ENCODE measurements at places on chromosomes 4 and X.
A peak's percentile ranks its signal among the peaks of the same experiment; 100 is the strongest.

- no peak for DNase-seq
Measured at GRCh38 chr4:169795585-169795984, 37.8 kb upstream of the HPF1 start.

DNA sequence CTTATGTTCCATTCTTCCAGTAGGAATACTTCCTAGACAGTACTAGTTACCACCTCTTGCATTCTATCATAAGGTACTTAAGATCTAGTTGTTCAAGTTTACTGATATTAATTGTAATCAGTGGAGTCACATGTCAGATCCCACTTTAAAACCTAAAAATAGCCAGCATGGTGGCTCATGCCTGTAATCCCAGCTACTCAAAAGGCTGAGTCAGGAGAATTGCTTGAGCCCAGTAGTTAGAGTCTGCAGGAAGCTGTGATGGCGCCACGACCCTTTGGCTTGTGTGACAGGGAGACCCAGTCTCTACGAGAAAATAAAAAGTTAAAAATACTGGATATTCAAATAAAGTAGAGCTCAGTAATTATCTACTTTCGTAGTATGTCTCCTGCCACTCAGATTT is 57.7 kb downstream of the MAD2L1 start:
- DNase-seq: no peak

DNA sequence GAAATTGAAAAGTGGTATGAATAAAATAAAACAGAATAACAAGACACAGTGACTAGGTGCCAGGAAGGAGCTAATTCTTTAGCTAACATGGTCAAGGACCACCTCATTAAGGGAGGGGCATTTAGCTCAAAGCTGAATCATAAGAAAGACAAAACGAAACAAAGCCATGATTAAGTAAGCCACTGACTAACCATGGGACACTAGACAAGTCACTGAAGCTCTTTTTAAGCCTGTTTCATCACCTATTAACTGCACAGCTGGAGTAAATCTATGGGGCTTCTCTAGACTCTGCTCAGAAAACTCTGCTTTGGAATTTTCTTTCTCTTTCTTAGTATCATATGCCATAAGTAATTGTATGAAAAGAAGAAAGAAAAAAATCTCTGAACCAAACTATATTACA is 49.8 kb upstream of the C1QTNF7 start:
- DNase-seq: peak; percentile 33

DNA sequence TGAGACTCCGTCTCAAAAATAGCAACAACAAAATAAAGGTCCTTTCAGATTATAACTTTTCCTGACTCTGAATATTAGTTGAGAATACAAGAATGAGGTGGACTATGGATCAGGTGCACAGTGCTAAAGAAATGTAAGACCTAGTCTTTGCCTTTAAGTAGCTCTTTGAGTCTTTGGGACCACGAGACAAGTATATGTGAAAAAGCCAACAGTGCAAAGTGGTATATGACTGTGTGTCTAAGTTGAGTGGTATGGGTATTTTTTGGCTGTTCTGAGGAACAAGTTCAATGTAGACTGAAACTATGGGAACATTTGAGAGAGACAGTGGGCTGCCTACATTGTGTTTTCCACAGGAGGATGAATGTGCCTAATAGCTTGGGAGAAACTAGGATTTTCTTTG is 2.8 kb downstream of the GAB1 start:
- no peak for DNase-seq

- no peak for DNase-seq
Measured at GRCh38 chr4:34731070-34731469, 1513.2 kb downstream of the ARAP2 start.

GRCh38 chr4:14925471-14925870 is 76.8 kb upstream of the CPEB2 start:
- DNase-seq: no peak

DNA sequence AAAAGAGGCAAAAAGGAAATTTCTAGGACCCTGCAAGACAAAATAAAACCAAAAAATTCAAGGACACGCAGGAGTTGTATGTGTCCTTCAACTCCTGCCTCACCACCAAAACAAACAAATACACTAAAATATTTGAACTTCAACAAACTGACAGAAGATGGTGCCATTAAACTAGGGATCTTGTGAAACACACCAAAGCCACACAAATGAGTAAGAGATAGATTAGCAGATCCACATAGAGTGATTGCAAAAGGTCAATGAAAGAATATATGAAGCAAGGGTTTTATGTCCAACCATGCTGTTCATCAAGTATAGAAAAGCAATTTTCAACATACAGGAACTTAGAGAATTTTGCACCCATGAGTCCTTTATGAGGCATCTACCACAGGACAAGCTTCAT is 40.1 kb upstream of the SCML1 start:
- no peak for DNase-seq

GRCh38 chr4:37591349-37591748 is 94.8 kb downstream of the RELL1 start:
- no peak for DNase-seq

DNA sequence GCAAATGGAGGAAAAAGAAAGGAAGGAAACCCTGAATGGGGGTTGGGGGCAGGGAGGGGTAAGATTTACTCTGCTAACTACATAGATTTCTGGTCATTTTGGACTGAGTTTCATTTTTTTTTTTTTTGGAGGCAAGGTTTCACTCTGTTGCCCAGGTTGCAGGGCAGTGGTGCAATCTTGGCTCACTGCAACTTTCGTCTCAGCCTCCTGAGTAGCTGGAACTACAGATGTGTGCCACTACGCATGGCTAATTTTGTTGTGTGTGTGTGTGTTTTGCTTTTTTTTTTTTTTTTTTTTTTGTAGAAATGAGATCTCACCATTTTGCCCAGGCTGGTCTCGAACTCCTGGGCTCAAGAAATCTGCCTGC is 223.5 kb downstream of the APBB2 start:
- no peak for DNase-seq

- no peak for DNase-seq
Measured at GRCh38 chrX:69076088-69076487, 89.2 kb downstream of the PJA1 start.

DNA sequence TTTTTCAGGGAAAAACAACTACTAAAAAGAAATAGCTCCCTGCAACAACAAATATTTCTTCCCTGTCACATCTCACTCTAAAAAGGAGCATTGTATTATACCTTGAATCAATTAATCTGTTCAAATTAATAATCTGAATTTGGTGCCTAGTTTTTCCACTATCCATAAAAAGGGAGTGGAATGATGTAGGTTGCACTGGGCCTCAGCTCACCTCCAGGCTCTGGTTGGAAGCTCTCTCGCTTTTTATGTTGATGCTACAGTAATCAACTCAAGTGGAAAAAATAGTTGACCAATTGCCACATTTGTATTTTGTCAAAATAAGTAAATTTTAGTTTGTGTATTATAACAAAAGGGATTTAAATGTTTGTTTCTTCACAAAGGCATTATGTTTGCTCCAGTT is 126.1 kb downstream of the MAD2L1 start:
- DNase-seq: no peak

DNA sequence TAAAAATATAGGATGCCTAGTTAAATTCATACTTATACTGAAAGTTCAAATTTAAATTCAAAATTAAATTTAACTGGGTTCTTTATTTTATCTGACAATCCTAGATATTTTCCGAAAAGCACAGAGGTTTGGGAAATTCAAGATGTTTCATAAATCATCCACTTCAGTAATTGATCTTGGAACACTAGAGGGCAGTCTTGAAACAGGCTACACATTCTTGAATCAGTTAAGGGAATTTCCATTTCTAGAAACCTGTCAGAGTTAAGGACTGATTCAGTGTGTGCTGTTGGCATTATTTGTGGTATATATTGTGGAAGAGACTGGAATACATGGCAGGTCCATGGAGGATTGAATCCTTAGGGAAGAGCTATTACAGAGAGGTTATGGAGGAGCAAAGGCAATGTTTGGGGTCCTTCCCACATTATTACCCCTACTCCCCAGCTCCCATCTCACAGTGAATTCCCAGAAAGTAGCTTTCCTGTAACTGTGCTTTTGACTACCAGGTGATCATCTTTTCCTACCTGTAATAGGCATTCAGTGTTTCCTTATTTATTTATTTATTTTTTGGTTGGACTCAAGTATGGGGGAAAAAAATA is 92.9 kb downstream of the EGF start:
- DNase-seq: peak; percentile 68

GRCh38 chrX:41381685-41382084 is 47.7 kb downstream of the DDX3X start:
- DNase-seq: peak; percentile 51

- DNase-seq: no peak
Measured at GRCh38 chrX:16778545-16778944, 7.7 kb upstream of the TXLNG start.

DNA sequence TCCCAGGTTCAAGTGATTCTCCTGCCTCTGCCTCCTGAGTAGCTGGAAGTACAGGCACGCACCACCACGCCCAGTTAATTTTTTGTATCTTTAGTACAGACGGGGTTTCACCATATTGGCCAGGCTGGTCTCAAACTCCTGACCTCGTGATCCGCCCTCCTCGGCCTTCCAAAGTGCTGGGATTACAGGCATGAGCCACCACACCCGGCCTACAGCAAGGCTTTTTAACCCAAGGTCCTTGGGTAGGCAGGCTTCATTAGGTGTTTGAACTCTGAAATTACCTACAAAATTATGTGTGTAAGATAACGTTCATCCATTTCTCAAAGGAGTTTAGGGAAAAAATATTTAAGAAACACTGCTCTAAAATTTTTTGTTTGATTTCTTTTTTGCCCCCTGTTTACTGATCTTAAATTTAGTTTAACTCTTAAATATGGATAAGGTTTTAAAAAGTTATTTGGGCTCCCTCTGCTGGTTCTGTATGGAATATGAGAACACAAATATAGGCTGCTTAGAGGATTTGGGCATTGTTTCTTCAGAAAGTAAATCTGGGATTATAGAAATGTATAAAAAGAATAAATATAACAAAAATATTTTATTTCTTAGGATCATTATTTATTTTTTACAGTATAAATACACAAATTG is 92.8 kb downstream of the CBR4 start:
- DNase-seq: peak; percentile 35

Data from neural progenitor cell (in vitro differentiated cells).